Upper lobe of right lung (tissue), 1 donor: ENCODE measurements at places on chromosomes 4 and X.
A peak's percentile ranks its signal among the peaks of the same experiment; 100 is the strongest.

DNA sequence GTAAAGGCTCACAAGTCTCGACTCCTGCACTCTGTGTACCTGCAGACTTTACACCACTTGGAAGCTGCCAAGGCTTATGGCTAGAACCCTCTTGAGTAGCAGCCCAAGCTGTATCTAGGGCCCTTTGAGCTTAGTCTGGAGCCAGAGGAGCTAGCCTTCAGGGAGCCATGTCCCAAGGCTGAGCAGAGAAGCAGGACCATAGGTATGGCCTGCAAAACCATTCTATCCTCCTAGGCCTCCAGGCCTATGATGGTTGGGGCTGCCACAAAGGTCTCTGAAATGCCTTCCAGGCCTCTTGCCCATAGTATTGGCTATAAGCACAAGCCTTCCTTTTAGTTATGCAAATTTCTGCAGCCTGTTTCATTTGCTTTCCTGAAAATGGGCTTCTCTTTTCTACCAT lies 380.7 kb upstream of the CPXCR1 start:
- DNase-seq = no peak

DNA sequence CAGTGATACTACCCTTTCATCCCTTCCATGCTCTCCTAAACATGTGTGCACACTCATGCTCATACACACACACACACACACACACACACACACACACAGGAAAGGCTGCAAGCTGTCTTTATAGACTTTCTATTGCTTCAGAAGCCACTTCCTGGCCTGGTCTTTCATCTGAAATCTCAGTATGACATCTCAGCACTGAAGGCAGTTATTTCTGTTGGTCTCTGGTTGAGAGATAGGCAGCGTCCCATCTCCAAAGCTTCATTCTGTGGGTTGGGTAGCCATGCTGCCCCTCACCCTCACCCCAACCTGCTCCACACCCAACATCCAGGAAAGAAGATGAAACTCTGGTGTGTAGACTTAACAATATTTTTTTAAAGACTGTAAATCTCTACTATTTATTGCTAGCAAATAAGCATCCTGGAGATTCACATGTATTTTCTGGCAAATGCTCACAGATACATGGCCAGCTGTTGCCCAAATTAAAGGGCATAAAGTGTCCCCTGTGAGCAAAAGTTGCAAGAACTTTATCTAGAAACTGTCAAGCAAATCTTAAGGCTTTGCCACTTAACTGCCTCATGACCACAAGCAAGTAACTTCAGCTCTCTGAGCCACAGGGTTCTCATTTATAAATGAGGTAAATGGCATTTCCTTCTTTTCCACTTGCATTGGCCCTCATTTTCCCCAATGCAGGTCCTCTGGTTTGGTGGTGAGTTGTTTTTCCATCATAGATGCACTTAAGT lies 189.8 kb upstream of the AFF2 start:
- no peak for DNase-seq

DNA sequence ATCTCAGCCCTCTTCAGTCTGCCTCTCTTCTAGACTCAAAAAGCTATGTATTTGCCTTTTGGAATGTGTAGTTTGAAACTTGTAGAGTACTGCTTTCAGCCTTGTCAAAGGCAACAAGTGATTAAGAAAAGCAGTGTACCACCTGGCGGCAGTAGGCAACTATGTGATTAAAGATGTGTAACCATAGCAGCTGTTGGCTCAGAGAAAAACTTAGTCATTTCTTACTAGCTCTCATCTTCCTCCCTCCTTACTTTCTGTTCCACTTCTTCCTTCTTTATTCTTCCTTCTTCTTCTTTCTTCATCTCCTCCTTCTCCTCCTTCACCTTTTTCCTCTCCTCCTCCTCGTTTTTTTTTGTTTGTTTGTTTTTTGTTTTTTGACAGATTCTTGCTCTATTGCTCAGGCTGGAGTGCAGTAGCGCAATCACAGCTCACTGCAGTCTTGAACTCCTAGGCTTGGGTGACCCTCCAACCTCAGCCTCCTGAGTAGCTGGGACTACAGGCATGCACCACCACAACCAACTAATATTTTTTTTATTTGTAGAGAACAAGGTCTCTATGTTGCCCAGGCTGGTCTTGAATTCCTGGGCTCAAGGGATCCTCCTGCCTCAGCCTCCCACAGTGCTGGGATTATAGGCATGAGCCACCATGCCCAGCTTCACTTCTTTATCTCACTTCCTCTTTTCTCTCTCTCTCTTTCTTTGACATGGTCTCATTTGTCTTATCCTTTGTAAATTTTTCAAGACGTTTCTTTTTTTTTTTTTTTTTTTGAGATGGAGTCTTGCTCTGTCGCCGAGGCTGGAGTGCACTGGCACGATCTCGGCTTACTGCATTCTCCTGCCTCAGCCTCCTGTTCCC lies 32.6 kb downstream of the ABHD18 start:
- DNase-seq = no peak

- no peak for DNase-seq
Measured at GRCh38 chr4:185536411-185536709, 1.1 kb upstream of the PDLIM3 start.

- no peak for DNase-seq
Measured at GRCh38 chrX:139640259-139640658, 67.7 kb downstream of the MCF2 start.

DNA sequence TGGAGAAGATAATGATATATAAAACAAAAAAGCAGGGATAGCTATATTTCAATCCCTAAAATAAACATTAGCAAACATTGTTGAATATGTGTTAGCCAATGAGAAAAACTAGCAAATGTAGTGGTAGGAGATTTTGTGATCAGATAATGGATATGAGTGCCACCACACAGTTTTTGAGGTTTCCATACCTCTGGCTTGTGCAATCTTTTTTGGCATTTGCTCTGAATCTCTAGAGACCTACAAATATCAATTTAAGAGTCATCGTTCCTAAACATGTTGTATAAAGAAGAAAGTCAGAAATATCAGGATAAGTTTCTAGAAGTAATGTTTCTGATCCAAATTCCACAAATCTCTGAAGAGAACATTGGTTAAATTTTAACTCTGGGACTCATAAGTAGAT lies 308.7 kb downstream of the PDGFC start:
- DNase-seq = no peak

DNA sequence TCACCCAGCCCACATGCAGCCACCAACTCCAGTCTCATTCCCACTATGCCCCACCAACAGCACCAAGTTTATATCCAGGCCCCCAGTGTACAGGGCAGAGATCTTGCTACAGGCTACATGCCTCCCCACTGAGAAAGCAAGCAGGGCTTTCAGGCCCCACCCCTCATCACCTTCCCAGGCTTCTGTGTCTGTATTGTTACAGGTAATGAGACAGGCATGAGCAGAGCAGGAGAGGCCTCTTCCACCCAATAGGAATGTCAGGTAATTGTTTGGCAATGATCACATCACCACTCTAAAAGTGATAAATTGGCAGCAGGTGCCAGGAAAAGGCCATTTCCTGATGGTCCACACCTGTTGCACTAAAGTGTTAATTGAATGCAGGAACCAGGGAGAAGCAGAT lies 102.5 kb downstream of the ZNF518B start:
- DNase-seq = no peak

DNA sequence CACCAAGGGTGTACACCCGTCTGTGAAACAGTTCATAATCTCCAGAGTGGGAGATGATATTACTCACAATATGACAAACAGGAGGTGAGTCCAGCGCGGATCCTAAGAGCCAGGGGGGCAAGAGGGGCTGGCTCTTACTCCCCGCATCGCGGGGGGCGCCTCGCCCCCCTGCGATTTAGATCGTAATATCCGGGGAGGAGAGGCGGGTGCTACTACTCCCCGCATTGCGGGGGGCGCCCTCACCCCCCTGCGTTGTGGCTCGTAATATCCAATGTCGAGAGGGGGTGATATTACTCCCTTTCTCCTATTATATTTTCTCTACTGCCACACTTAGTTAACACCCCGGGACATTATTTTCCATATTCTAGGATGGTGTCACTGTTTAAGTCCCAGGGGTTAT lies 131.9 kb downstream of the ADRA2C start:
- DNase-seq = peak; percentile 46

DNA sequence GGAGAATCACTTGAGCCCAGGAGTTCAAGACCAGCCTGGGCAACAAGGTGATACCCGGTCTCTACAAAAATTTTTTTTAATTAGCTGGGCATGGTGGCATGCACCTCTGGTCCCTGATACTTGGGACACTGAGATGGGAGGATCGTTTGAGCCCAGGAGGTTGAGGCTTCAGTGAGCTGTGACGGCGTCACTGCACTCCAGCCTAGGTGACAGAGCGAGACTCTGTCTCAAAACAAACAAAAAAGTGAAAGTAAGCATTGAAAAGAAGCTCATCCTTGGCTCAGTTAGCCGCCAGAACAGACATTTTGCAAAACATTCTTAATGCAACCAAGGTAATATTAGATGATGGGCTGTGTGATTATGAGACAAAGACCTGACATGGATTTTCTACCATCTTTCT lies 223.3 kb upstream of the VCX3A start:
- DNase-seq = no peak

GRCh38 chr4:56879996-56880395 lies 27.7 kb upstream of the REST start:
- no peak for DNase-seq

DNA sequence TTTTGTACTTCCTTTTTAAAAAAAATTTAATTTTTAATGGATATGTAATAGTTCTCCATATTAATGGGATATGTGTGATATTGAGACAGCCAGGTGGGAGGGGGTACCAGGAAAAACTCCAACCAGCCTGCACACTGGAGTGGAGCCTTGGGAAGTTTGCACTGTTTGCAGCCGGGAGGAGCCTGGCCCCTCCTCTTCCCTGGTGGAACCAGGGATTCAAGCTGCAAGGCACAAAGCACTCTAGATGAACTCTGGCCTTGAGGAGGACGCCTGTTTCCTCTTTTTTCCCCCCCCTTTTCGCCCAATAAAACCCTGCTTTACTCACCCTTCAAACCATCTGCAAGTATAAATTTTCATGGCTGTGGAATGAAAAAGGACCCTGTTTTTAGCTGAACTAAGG lies 48.2 kb upstream of the GC start:
- no peak for DNase-seq

DNA sequence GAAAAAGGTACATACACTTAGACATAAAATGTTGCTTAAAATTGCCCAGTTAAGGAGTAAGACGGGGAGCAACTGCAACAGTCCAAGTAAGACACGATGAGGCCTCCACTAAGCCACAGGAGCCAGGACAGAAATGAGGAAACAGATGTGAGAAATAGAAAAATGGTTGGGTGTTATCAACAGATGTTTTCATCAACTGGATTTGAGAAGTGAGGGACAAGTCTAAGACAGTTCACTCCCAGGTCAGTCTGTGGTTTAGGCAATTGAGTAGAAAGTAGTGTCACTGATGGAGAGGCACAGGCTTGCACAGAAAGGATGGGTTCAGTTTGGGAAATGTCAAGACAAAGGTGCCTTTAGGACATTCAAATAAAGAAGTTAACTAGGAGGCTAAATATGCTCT lies 23.5 kb upstream of the PHF8 start:
- no peak for DNase-seq

DNA sequence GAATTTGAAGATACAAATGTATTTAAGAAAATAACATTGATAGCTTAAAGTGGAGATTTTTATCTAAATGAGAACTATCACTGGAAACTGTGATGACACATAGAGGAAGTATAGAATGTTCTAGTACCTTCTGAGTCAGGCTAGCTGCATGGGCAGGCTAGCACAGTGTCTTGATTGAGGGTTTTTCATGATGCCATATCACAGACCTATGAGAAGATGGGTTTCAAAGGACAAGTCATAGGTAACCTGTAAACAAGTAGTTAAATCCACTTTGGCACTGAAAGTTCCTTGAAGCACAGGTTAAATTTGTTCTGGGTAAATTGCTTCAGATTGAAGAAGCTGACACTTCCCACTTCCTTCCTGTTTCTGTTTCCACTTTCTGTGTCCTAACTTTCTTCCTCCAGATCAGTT lies 48.2 kb upstream of the CDKN2AIP start:
- DNase-seq = no peak

DNA sequence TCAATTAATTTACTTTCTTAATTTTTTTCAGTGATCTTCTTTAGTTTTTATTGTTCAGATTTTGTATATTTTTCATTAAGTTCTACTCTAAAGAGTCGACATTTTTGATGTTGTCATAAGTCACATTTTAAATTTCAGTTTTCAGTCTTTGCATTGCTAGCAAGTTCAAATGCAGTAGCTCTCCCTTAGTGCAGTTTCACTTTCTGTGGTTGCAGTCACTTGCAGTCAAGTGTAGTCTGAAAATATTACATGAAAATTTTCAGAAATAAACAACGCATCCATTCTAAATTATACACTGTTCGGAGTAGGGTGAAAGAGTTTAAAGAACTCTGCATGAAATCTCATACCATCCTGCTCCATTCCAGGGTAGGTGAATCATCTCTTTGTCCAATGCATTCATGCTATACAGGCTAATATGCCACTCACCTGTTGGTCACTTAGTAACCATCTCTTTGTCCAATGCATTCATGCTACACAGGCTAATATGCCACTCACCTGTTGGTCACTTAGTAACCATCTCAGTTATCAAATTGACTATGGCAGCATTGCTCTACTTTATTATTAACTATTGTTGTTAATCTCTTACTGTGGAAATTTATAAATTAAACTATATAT lies 356.9 kb downstream of the STPG2 start:
- no peak for DNase-seq

DNA sequence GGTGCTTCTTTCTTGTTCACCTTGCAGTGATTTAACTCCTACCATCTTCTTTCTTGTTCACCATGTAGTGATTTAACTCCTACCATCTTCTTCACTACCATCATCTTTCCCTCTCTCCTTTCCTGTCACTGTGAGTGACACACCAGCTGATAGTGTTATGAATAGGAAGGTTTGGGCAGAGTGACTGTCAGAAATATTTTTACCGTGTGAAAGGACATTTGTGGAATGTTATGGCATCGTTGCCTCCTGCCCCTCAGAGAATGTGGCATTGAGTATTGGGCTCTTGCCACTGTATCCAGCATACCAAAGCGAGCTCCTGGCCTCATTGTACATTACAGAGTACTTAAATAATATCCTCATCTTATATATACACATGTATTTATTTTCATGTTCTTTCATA lies 90.8 kb upstream of the AMOT start:
- DNase-seq = no peak
